Activated T-helper 1 cell treated with anti-CD3 and anti-CD28 coated beads, Interleukin-2, amount 50 U/mL, for 16 hours (primary cell): ENCODE measurements at places on chromosomes 3 and 15.

GRCh38 chr3:42960282-42960681 lies 18.8 kb upstream of the GASK1A start:
- DNase-seq, result no peak

- DNase-seq, result no peak
These were observed 701.4 kb upstream of the LMCD1 start for GRCh38 chr3:7800006-7800780.

DNA sequence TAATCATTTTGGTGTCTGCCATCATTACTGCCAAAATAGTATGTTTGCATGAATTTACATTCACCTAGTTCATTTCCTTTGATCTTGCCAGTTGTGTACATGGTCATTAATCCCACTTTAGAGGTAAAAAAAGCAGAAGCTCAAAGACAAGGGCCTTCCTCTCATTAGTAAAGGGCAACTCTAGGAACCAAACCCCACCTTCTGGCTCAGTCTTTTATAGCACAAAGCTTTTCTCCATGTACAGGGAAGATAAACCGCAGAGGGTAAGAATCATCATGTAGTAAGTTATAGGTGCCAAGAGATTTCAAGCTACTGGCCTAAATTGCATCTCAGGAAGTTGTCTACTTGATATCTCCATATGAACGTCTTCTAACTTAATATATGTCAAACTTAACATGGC lies 19.3 kb upstream of the SPG21 start:
- no peak for DNase-seq

DNA sequence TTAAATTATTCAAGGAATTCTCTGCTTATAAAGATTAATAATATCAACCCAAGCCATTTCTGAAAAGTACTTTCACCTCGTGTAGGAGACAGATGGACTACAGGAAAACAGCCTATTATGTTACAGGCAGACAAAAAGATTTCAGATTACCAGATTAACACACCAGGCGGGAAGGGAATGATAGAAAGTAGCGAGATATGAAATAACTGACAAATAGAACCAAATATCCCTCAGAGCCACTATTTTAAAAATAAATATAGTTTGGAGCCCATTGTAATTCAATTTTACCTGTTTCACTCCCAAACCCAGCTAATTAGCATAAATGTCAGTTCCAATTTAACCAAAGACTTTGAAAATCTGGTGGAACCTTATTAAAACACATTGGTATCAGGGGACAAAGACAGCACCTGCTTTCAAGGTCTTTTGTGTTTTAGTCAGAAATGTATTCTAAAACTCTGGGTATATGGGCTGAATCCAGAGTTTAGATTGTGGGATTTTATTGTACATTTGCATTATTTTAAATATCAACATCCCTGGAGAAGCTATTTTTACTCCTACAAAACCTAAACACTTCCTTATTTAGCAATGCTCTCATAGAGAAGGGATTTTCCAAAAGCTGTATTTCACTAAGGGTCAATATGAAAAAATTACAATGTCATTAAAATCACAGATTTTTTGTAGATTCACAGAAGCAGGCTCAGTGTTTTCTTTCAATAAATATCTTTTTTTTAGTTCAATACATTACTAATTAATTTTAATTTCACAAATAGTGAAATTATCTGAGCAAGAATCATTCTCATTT lies 138.4 kb downstream of the TNIK start:
- DNase-seq, result no peak

GRCh38 chr15:95013381-95013780 lies 782.0 kb downstream of the MCTP2 start:
- DNase-seq, result no peak

DNA sequence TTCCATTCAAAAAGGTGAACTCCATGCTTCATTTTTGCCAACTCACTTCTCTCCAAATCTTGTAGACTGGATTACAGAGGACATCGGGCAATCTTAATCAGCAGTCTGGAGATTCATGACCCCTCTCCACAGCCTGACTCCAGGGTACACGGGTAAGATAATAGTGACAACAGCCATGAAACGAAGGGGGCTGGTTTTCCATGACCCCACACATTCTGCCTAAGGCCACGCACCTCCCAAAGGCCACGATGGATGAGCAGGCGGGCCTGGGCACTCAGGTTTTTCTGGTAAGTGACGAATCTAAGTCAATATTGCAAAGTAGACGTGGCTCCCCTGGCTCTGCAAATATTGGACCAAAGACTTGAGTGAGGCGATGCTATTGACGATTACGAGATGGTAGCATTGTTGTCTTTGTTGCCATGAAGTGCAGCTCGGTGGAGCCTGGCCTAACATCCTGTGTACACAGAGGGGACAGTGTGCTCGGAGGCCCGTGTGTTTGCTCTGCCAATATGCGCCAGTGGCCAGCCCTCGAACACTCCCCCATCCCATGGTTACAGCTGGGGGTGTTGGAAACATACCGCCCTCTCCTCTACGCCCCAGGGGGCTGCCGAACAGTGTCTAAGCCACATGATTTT lies 119.1 kb downstream of the OPA1 start:
- DNase-seq, result no peak

DNA sequence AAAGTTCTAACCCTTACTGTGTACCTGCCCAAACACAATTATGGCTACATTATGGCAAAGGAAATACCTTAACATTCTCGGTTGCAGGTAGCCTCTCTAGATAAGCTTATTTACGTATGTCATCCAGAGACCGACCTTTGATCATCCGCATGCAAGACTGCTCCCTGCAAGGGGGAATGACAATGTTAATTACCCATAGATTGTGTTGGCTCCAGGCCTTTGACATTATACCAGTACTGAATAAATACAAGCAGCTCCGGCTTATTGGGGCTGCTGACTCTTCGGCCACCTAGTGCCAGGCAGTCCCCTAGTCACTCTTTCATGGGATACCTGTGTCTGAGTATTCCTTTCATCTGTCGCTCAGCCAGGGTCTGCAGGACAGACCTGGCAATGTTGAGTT lies 223.5 kb downstream of the DTWD1 start:
- no peak for DNase-seq

- no peak for DNase-seq
These were observed 1.5 kb upstream of the CD276 start for GRCh38 chr15:73682600-73683090.

DNA sequence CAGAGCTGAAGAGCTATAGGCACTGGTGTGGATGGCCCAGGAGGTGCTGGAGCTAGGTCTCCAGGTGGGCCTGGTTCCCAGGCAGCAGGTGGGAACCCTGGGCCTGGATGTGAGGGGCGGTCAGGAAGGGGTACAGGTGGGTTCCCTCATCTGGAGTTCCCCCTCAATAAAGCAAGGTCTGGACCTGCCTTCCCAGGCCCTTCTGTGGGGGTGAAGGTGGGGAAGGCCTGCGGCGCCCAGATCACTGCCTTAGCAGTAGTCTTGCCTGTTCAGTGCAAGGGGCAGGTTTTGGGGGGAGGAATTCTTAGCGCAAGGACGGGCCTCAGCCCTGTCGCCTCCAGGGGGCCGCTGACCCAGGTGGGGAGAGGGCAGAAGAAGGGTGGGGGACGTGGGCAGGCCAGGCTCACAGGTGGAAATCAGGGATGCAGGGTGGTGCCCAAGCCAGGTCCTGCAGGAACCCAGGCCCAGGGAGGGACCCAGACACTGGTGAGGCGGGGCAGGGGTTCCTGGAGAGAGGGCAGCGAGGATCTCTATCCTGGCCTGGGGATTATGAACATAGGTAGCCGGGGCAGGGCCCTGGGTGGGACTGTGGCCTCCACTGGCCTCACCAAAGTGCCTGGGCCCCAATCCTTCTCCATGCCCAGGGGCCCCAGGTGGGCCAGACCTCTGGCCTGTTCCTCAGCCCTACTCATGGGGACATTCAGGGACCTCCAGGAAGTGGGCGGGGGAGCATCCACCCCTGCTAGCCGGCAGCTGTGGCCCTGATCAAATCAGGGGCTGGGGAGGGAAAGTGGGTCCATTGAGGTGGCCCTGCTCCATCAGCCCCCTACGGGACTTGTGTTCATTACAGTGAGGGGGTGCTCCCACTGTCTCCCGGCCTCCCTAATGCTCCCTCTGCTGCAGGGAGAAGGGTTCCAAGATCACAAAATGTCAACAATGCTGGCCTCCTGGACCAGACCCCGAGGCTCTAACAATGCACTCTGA lies 25.3 kb downstream of the HDAC11 start:
- no peak for DNase-seq

DNA sequence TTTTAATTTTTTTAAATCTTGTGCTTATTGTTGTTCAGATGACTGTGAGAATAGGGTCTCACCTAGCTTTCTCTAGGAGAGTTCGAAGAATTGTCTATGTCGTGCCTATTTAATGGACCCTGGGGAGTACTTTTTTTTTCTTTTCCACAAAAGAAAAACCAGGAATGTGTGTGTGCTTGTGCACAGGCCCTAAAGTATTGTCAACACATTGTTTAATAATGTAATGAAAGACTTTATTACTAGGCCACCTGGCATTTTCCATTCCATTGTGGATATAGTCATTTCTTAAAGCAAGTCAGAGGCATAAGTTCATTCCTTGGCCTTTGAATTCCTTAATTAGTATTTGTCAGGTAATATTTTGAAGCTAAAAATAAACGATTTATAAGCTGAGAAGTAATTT lies 135.9 kb downstream of the KLHL25 start:
- no peak for DNase-seq

- no peak for DNase-seq
These were observed 48.4 kb downstream of the OPA1 start for GRCh38 chr3:193641440-193641775.

GRCh38 chr3:146157325-146158060 lies 3.5 kb downstream of the PLOD2 start:
- no peak for DNase-seq

DNA sequence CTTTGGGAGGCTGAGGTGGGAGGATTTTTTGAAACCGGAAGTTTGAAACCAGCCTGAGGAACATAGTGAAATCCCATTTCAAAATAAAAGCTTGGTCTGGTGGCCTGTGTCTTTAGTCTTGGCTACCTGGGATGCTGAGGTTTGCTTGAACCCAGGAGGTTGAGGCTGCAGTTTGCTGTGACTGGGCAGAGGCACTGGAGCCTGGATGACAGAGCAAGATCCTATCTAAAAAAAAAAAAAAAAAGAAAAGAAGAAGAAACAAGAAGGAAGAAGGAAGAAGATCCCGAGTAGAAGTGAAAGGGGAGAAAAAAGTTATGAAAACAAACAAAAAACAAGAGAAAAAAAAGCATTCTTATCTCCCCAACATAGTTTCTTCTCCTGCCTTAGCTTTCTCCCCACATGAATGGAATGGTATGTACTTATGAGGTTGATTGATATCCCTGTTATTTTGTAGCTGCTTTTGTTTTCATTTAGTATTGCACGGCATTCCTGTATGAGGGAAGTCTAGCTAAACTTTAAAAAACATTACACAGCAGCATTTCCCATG lies 42.4 kb downstream of the TMEM40 start:
- no peak for DNase-seq
